ENCODE measurements at places on chromosomes 12 and 14.

GRCh38 chr14:55964091-55964490 lies 154.1 kb upstream of the PELI2 start:
- no peak for DNase-seq

DNA sequence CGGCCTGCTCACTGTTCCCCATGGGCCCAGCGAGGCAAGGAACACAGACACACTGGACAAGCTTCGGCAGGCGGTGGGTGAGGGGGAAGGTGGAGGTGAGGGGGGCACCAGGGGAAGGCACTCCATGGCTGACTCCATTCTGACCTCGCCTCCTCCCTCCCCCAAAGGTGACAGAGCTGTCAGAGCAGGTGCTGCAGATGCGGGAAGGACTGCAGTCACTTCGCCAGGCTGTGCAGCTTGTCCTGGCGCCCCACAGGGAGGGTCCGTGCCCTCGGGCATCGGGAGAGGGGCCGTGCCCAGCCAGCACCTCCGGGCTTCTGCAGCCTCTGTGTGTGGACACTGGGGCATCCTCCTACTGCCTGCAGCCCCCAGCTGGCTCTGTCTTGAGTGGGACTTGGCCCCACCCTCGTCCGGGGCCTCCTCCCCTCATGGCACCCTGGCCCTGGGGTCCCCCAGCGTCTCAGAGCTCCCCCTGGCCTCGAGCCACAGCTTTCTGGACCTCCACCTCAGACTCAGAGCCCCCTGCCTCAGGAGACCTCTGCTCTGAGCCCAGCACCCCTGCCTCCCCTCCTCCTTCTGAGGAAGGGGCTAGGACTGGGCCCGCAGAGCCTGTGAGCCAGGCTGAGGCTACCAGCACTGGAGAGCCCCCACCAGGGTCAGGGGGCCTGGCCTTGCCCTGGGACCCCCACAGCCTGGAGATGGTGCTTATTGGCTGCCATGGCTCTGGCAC lies 10.6 kb downstream of the MCRS1 start:
- no peak for DNase-seq

DNA sequence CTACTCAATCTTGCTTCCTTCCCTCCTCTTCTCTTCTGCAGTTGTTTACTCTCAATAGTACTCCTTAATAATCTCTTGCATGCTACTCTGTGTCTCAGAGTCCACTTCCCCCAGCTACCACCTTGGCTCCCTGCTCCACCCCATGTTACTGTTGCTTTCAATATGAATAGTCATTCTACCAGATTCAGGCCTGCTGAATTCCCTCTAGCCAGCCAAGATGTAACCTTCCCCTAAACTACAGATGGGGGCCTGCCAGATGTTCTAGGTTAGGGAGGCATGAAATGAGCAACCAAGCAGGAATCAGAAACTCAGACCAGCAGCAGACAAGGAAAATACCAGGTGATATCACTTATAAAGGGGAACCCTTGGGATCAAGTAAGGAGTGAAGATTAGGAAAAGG lies 392.1 kb upstream of the DDHD1 start:
- peak; percentile 16 for DNase-seq

DNA sequence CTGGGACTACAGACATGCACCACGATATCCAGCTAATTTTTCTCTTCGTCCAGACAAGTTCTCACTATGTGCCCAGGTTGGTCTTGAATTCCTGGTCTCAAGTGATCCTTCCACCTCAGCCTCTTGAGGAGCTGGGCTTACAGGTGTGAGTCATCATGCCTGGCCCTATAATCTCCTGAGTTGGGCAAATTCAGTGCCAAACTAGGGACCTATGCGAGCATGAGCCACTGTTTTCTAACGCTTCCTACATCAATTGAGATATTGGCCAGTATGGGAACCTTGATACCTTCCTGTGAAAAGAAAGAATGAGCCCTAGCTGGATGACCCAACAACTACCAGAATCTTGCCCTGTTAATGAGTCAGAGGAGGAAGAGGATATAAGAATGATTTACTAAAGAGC lies 585.2 kb downstream of the C12orf50 start:
- no peak for DNase-seq

DNA sequence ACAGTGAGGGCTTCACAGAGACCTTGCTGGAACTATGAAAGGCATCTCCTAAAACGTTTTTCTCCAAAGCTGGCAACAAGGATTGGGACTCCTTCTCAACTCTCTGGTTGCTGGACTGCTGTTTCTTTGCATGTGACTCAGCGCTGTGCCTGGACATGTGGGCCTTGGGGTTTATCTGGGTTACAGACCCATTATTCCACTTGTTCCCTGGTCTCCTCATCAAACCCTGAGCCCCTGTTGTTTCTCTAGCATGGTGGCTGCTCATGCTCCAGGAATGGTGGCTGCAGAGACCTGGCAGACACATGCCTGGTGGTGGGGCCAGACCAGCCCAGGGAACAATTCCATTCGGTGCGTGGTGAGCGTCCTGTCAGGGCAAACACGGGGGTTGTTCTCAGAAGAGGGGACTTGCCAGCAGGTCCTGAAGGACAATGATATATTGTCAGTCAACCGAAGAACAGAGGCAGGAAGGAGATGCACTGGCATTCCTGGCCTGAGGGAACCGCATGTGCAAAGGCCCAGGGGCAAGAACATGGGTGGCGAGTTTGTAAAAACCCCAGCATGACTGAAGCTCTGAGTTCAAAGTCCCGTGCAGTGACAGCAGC lies 320.1 kb upstream of the RTL1 start:
- no peak for DNase-seq

- no peak for DNase-seq
Measured at GRCh38 chr12:113724794-113725556, 241.2 kb downstream of the RBM19 start.

GRCh38 chr12:88227871-88228270 lies 85.8 kb downstream of the TMTC3 start:
- DNase-seq, result no peak

- DNase-seq, result no peak
Measured at GRCh38 chr12:30251546-30251945, 444.1 kb downstream of the IPO8 start.

GRCh38 chr12:12909995-12910420 lies 18.6 kb downstream of the GPRC5A start:
- no peak for DNase-seq

GRCh38 chr12:38915429-38916182 lies 10.2 kb upstream of the CPNE8 start:
- DNase-seq, result no peak

GRCh38 chr14:56261046-56261445 lies 142.8 kb downstream of the PELI2 start:
- no peak for DNase-seq

- DNase-seq, result no peak
Measured at GRCh38 chr14:29446971-29447370, 480.7 kb downstream of the PRKD1 start.

DNA sequence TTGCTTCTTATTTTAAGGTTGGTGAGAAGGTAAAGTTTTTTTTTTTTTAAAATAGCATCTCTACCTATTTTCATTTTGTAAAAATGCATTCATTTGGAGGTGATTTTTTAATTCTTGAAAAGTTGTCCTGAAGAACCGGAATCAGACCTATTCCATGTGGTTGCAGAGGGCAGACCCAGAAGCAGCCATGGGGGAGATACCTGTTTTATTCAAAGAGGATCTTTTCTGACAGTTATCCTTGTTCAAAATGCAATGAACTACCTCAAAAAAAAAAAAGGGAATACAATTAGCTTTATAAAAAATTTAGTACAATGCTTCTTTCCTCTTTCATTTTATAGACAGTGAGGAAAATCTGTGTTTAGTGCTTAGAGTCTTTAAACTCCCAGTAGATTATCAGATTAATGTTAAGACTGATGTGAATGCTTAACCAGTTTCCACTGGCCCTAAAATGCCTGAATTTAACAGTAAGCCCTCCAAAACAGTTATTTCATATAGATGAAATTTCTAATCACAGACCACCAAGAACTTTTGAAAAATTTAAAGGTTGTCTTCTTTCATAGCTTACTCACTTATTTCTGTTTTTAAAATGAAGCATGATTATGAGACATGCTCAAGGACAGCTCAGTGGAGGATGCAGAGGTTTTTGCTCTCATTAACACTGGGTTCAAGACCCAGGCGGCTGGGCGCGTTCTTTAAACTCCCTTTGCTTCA lies 8.6 kb upstream of the NEMF start:
- no peak for DNase-seq

- DNase-seq, result no peak
Measured at GRCh38 chr12:44526655-44527182, 349.4 kb downstream of the NELL2 start.

DNA sequence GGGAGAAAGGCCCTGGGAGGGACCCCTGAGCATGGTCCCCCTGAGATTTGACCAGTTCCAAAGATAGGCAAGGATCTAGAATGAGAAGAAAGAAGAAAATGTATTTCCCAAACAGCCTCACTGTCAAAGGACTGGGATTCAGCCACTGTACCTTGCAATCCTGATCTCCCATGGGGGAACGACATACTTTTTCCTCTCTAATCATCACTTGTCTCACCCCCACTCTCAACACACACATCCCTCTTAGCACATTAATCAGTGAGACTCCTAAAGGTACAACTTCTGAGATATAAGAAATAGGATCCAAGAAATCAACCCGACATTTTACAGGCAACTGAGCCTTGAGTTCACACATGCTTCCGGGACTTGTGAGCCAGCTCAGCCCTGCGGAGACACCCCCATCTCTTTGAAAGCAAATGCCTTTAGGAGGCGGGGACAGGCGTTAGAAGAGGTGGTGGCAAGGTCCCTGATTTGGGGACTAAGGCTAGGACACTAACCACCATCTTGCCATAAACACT lies 1.4 kb downstream of the MAP3K9 start:
- DNase-seq, result no peak

- DNase-seq, result no peak
Measured at GRCh38 chr12:64077922-64078321, 144.2 kb downstream of the KICS2 start.

GRCh38 chr14:70186900-70187451 lies 1.8 kb downstream of the SLC8A3 start:
- no peak for DNase-seq

DNA sequence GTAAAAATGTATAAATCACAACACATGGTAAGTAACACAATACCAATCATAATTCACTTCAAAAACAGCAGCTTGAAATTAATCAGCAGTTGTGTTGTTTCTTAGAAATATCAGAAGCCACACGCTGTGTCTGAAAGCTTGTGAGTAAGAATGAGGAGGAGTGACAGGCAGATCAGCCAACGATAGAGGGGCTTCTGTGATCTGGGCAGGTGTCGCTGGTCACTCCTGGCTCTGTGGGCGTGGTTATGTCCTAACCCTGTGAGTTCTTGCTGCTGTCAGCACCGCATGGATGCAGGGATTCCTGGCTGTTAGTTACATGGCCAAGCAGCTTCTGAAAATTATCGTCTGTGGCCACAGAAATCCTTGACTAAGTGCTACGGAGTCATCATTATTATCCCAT lies 123.4 kb downstream of the SLC25A47 start:
- DNase-seq, result no peak

DNA sequence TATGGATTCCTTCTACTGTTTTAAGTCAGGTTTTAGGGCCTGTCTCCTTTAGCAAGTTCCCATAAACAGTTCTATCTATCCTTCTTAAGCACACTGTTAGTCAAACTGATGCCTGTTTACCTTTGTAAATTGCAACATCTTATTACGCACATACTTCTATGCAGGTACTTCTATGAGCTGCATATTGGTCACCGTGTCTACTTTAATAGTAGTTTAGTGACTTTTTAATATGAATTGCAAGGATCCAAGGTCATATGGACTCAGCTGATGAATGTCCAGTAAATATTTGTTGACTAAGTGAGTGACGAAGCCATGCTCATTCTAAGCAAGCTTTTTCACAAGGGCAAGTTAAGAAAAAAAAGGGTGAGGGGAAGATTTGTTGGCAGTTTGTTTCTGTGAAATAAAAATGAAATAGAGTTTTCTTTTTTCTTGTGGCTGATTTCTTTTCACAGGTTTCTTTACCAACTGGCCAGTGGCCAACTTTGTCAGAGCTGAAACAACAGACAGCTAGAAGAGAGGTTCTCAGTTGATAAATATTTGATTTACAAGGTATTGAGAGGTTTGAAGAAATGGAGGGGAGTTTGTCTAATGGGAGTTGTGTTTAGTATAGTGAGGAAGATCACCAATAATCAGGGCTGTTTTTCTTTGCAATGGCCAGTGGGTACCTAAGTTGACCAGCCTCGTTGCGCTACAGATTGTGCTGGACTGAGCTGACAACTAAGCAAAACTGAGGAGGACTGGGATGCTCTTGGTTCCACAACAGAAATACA lies 141.1 kb downstream of the SLC15A5 start:
- DNase-seq, result no peak

DNA sequence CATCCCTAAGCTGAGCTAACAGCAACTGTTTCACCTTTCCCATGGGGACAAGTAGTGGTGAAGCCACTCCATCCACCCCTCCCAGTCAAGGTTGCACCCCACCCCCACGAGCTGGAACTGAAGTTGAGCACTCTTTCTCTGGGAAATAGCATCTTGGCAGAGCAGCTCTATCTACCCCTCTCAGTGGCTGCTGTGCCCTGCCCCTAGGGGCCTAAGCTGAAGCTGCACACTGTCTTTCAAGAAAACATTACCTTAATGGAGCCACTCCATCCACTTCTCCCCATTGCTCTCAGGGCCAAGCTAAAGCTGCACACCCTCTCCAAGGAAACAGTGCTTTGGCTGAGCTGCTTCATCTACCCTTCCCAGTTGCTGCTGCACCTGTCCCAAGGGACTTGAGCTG lies 170.6 kb upstream of the CCDC196 start:
- no peak for DNase-seq

GRCh38 chr12:39441963-39442830 lies 723 bp downstream of the KIF21A start:
- DNase-seq, result peak; percentile 6

DNA sequence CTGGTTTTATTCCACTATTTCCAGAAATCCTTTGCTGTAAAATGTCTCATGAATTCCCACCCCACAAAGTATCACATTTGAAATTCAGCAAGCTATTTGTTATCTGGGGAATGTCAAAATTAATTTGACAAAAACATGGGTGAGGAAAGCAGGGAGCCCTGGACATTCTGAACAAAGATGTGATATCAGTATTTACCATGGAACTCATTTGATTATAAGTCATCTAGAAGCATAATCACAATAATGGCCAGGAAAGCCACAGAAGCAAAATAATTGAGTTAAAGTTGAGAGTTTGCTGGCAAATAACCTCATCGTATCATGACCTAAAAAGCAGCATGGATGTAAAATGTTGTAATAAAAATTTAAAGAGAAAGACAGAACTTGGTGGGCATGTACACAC lies 96.1 kb downstream of the ANO6 start:
- no peak for DNase-seq

DNA sequence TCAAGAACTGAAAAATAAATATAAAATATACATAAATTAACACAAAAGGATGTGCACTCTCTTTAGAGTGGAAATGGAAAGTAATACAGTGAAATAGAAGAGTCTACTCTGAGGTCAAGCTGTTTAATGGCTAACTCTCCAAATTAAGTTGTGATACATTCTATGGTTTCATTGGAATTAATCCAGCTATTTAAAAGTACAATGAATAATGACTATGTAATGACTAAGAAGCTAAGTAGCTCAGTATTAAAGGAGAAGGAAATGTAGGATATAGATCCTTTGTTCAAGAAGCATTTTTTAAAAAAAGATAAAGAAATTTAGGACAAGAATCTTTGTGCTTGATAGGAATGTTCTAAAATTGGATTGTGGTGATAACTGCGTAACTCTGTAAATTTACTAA lies 85.3 kb downstream of the LRP6 start:
- DNase-seq, result no peak
